ENCODE measurements at places on chromosomes 13 and 19.

GRCh38 chr19:46634045-46634655 is 1.9 kb downstream of the GNG8 start:
- DNase-seq, result no peak

- DNase-seq, result no peak
These were observed 2.2 kb downstream of the APC2 start for GRCh38 chr19:1451916-1452801.

DNA sequence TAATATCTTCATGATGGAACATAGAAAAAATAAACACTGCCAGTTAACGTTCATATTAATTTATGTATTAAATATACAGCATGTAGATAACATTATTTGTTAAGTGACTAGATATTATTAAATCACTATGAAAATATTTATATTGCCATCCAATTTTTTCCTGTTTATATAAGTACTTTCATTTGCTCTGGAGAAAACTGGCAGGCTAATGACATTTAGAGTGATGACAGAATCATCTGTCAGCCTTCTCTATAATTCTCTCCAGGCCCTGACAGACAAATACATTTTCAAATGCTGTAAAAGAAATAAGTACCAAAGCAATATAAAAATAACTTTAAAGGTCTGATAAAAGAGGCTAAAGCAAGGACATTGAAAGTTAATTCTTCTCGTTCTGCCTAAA is 2556.7 kb upstream of the PCDH20 start:
- no peak for DNase-seq

- no peak for DNase-seq
These were observed 395.5 kb upstream of the NBEA start for GRCh38 chr13:34546344-34547250.

DNA sequence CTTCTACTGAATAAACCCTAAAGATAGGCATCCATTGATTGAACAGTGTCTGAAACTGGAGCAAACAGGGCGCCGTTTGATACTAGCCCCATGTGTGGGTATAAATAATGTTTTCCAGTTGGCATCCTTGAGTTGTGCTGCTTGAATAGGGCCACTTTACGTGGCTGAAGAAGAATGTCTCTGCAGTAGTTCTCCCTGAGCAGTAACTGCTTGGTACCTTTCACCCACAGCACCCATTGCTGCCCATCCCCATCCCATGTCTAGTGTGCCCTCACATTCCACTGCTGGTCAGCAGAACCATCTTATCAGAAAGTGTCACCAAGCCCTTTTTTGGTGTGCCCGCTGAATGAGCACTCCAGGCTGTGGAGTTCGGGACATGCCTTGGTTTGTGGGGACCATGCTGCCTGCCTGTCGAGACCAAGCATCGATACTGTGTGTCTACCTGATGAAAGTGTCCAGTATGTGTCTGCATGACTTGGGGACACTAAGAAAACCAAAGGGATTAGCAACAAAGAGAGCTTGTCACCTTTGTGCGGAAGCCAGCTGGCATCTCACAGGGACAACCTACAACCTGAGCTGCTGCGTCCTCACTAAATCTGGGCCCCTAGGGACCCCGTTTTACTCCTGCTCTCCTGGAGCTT is 162.0 kb downstream of the TM9SF2 start:
- no peak for DNase-seq

- no peak for DNase-seq
These were observed 7.5 kb downstream of the KPNA3 start for GRCh38 chr13:49784886-49785570.

GRCh38 chr19:49441210-49441959 is at the start of gene SLC17A7:
Gene SLC17A7, minus strand, starts transcription at chr19:49441527. Its CDS starts 148 bp downstream, at chr19:49441379.
- DNase-seq, result no peak

DNA sequence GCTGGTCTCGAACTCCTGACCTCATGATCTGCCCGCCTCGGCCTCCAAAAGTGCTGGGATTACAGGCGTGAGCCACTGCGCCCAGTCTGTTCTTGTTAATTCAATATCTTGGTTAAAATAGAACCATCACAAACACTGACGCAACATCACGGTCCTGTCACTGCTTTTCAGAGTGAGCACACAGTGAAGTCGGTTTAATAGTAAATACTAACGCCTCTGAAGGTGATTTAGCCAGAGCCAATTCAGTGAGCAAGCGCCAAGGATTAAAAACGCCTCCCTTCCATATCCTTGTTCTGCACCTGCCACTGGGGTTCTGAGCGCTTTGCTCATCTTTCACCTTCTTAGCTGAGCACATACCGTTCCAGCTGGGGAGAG is 30.3 kb downstream of the LAMP1 start:
- no peak for DNase-seq

DNA sequence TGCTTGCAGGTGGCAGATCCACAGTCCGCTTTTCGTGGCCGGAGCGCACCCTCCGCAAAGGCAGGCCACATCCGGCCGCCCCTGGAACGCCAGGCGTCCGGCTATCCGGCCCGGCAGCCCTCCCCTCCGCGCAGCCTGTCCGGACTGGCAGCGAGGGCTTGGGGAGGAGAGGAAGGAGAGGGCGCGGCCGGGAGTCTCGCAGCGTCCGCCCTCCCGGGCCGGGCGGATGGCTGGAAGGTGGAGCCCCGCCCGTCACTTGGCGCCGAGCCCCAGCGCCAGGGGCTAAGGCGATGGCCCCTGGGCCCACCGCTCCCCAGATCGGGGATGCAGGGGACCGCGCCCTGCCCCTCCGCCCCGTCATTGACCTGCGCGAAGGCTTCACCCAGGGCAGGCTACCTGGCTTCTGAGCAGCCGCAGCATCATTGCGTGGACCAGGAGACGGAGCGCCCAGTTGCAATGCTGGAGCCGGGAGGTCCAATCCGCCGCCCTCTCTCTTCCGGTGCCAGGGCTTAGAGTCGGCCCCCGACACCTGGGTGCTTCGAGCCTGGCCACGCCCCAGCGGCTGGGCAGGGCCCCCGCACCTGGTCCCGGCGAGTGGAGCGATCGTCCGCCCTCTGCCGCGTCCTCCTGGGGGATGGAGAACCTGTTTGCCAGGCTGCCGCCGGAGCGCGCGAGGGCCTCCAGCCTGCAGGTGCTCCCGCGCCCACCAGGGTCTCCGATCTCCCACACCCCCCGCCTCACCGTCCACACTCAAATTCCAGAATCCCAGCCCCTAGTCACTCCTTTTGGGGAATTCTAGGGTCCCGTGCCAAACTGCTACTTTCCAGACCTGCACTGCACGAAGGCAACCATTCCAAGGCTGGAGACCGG is at the start of gene FUT1:
TSS of gene FUT1 (minus strand) at position 146 of the 870 bp plus-strand sequence. CDS start 1,360 bp downstream, outside the sequence.
- no peak for DNase-seq

- DNase-seq, result no peak
These were observed 9.5 kb downstream of the LGALS7 start for GRCh38 chr19:38763795-38764220.

GRCh38 chr13:80469105-80469852 is 128.4 kb upstream of the SPRY2 start:
- no peak for DNase-seq

DNA sequence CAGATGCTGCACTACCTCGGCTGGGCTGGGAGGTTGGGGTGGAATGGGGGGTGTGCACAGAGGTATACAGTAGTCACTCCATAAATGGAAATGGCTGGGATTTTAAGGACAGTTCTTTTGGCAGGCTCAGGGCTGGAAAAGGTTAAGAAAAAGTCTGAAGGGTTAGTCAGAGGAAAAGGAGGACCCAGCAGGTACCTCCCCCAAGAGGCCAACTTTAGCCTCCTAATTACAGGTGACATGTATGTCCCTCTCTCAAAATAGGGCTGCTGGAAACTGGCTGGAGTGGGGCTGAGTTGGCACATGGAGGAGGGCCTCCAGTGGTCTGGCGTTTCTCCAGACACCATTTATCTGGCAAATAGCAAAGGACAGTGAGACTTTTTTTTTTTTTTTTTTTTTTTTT is 994 bp downstream of the CCDC194 start:
- no peak for DNase-seq

- no peak for DNase-seq
These were observed 12.9 kb downstream of the CHAF1A start for GRCh38 chr19:4415352-4415751.

DNA sequence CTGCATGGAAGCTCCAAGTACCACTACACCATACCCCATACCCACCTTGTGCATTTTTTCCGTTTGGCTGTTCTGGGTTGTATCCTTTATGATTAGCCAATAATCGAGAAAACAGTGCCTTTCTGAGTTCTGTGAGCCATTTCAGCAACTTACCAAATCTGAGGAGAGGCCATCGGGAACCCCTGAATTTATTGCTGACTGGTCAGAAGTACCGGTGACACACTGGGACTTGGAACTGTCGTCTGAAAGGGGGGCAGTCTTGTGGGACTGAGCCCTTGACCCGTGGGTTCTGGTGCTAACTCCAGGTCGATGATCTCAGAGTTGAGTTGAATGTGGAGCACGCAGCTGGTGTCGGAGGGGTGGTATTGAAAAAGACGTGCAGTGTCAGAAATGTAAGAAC is 15.0 kb downstream of the UPF3A start:
- no peak for DNase-seq

GRCh38 chr13:88464851-88465250 is 793.7 kb downstream of the SLITRK5 start:
- DNase-seq, result no peak

- no peak for DNase-seq
These were observed 241.9 kb upstream of the NBEA start for GRCh38 chr13:34700155-34700554.

DNA sequence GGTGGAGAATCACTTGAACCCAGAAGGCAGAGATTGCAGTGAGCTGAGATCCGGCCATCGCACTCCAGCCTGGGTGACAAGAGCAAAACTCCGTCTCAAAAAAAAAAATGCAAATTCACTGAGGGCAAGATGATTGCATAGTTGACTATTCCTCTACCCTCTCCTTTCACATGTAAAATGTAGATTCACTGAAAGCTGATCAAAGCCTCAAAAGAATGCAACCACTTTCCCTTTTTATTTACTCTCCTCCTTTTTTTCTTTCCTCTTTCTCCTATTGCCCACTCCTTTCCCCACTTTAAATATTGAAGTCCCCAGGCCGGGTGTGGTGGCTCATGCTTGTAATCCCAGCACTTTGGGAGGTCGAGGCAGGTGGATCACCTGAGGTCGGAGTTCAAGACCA is 6.3 kb downstream of the TEX101 start:
- DNase-seq, result no peak

DNA sequence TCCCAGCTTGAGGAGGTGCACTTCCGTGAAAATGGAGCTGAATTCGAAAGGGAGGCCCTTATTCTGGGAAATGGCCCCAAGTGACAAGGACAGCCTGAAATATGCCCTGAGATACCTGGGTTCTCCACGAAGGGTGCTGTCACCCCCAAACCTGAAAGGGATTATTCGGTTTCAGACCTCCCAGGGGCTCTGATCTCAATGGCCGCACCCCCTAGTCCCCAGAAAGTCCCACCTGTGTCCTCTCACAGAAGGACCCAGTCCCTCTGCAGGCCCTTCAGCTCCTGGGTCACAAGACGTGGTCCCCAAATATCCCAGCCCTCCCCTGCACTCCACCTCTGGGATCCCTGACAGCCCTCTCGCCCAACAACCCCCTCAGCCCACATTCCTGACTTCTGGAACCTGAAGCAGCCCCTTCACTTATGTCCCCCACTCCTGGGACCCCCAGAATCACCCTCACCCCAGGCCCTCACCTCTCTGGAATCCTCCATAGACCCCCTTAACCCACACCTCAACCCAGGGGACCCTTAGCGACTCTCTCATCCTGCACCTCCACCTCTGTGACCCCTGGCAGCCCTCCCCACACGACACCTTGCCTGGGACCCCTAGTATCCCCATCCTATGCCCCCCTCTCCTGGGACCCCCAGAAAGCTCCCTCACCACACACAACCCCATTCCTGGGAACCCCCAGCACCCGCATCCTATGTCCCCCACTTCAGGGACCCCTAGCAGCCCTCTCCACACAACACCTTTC is 606 bp downstream of the SYNGR4 start:
- no peak for DNase-seq

GRCh38 chr13:48175185-48175584 is 57.8 kb upstream of the ITM2B start:
- no peak for DNase-seq

DNA sequence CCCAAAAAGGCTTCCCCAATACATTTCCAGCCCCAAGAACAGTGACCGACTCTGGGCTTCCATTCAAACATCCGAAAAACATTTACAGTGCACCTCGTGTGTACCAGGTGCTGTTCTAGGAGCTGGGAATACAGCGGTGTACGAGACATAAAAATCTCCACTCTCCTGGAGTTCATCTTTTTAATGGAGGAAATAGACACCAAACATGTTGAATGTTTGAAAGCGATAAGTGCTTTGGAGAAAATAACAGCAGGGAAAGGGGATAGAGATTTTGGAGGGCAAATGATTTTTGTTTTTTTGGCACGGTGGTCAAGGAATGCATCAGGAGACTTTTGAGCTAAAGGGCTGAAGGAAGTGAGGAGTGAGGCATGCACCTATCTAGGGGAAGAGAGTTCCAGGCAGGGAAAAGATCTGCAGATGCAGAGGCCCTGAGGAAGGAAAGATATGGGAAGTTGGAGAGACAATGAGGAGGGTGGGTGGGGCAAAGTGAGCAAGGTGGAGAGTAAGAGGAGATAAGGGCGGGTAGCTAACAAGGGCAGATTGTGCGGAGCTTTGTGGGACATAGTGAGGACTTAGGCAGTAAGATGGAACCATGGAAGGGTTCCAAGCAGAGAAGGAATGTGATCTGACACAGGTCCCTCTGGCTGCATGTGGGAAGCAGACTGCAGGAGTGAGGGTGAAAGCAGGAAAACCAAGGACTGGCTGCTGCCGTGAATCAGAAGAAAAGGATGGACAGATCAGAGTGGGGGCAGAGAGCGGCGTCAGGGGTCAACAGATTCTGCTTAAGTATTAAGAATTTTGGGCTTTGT is 703 bp upstream of the FBL start:
- no peak for DNase-seq

DNA sequence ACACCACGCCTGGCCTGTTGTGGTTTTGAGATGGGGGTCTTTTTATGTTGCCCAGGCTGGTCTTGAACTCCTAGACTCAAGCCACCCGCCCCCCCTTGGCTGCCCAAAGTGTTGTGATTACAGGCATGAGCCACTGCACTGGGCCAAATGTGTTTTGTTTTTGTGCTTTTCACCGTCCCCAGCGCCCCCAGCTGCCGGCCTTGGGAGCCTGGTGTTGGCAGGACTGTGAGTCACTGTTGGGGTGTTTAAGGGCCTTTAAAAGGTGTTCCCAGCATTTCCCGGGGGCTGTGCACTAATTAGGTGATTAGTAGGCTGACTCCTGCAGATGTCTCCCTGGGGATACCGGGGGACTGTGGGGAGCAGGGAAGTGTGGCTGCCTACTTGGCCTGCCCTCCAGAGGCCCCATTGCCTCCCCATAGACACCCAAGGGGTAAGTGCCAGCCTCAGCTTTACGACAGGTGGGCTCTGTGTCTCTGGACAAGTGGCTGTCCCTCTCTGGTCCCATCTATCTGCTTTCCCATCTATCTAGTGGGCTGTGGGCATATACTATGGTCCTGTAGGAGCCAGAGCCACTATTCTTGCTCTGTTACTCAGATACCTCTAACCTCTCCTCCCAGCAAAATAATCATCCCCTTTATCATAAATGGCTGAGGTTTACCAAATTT is 11.8 kb upstream of the TLE5 start:
- DNase-seq, result no peak

DNA sequence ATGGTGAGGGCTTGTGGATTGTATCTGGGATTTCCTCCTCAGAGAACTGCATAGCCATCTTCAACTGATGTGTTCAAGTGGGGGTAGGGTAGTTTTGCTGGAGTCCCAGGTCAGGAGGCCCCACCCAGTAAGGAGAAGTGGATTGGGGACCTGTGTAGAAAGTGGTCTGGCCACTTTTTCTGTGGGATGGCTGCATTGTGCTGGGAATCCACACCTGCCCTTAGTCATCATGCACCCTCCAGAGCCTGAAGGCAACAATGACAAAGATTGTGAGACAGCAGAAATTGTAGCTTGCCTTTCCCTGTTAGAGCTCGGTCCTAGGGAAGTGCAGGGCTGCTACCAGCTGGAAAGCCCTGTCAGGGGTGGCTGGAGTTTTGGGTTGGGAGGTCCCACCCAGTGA is 255.4 kb downstream of the NDFIP2 start:
- no peak for DNase-seq
